ENCODE measurements at places on chromosomes 1 and 21. TPM values are rescaled to one million over a fixed set of nuclear protein-coding genes. Genes with fewer than 3 reads are reported as not detected.

CRYAA gene
- not detected for total RNA-seq

MPL gene
- 0.58 TPM for total RNA-seq

SUSD4 gene
- total RNA-seq: 17.2 TPM

C1QTNF12 gene
- 5.3 TPM for total RNA-seq

LIN28A gene
- not detected for total RNA-seq

TSACC gene
- not detected for total RNA-seq

PROK1 gene
- total RNA-seq: not detected

TSSK3 gene
- 1.1 TPM for total RNA-seq

THEM5 gene
- 0.41 TPM for total RNA-seq

Measured in metanephros (tissue), 2 donors.